Glutamatergic neuron (in vitro differentiated cells): ENCODE measurements at places on chromosomes 4 and X. TPM values are rescaled to one million over a fixed set of nuclear protein-coding genes. Genes with fewer than 3 reads are reported as not detected.

The PRRG1 gene
- 4.4 TPM for total RNA-seq

The SRPK3 gene
- not detected for total RNA-seq

The SH3RF1 gene
- 35.2 TPM for total RNA-seq

The FGFBP1 gene
- total RNA-seq: not detected

The SSX7 gene
- total RNA-seq: not detected

The MAGIX gene
- total RNA-seq: 2.7 TPM

The TRAPPC11 gene
- 56.2 TPM for total RNA-seq
